ENCODE measurements at places on chromosomes 7 and 10.

GRCh38 chr10:9342885-9343570, 1288.5 kb downstream of the GATA3 start:
- peak; percentile 24 for DNase-seq

DNA sequence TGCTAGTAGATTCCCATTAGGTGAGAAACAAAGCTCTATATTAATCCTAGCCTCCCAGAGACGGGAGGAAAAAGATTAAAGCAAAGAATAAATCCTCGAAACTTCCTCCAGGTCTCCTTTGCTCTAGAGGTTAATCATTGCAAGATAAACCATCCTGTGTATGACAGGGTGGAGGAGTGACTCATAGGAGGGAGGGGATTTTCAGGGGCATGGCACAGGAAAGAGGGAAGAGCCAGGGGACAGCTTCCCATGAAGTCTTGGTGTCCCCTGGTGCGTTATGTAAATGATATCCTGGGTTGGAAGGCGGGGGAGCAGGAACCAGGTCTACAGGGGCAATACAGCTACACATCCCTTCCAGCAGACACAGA, 780 bp downstream of the CYP3A5 start:
- DNase-seq = no peak

DNA sequence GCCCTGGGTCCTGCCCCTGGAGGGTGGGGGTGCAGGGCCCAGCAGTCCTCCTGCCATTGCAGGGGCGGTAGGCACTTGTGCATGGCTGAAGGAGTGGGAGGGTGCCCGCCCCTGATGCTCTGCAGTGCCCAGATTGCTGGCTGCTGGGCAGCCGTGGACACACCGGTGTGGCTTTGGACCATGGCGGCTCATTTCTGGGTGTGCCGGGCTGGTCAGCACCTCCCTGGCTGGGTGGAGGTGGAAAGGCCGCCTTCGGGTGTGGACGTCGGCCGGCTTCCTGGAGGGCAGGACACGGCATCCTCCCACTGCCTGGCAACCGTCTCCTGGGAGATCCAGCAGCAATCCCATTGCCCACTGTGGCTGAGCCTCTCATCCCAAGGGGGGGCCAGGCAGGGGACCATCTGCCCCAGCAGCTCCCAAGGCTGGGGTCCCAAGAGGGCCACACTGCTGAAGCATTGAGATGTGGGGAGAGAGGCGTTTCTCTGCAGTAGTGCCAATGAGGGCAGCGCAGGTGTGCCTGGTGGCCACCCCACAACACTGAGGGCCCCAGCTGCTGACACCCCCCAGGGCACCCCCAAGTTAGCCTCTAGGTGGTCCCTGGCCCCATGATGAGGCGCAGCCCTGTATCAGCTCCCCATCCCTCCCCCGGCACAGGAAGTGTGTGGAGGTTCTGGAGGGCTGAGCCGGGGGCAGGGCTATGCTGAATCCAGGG, 12.9 kb downstream of the TTYH3 start:
- no peak for DNase-seq

DNA sequence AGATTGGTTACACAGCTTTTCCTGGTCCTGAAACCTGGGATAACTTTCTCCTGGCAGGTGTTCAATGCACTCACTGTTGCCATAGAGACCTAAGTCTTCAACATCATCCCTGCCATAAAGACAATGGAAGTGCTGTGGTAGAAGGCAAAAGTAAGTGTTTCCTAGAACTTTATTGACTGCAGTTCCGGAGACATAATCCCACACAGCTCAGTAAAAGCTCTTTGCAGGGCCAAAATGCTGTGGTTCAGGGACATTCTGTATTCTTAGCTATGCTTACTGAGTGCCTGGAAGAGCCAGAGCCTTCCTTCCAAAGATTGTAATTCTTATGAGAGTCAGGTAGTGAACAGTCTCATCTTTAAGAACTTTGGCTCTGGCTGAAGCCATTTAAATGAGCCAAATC, 5.3 kb downstream of the WIPF3 start:
- DNase-seq = no peak

DNA sequence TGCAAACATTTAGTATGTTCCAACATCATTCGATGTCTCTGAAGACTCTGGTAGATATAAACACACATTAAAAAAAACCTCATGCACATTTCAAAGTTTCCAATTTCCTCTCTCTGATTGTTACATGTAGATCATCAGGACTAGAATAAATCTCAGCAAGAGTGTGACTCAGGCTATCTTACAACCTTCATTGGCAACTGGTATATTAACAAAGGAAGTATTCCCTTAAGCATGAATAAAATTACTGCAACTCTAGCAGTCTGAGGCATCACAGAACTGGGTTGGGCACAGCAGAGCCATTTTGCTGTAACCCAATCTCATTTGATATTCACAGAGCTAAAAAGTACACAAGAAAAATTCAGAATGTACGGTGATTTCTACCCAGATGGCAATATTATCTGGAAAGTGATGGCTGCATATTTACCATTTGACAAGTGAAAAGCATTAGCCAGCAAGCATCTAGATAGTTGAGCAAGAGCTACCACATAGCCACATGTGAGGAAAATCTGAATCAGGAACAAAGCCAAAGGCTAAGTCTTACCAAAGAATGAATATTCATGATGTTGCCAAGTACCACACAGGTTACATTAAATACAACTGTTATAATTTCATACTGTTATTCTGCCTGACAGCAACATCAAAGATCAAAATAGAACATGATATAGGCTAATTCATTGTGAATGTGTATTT, 232.2 kb downstream of the CRPPA start:
- DNase-seq = no peak

DNA sequence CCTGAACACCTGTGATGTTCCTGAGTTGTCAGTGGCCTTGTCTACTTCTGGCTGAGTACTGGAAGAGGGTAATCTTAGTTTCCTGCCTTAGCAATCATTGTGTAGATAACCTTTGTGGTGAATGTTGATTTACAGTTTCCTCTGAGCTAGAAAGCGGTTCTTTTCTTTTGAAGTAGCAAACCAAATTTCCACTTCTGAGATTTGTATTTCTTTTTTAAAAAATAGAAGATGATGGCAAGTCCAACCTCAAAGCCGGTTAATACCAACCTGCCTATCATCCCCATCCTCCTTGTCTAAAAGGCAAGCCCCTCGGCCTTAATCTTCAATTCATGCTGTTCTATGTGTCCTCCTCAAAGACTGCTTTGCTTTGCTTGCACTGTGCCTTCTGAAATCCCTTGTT, 12.5 kb upstream of the PALS2 start:
- DNase-seq = no peak

DNA sequence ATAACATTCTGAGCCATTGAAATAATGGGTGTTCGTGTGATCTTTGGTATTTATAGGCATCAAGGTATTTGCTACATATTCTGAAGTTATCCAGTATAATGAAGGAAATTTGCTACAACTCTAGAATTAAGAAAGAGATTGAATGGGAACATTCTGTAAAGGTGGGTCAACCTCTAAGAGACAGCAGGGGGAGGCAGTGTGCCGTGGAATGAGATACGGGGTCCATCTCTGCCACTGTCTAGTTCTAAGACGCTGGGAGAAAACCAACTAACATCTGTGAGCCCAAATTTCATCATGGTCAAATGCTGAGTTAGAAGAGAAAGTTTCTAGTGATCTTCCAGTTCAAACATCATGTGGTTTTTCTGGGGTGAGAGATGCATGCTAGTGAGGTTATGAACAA, 368.9 kb downstream of the SORCS1 start:
- DNase-seq = peak; percentile 1

DNA sequence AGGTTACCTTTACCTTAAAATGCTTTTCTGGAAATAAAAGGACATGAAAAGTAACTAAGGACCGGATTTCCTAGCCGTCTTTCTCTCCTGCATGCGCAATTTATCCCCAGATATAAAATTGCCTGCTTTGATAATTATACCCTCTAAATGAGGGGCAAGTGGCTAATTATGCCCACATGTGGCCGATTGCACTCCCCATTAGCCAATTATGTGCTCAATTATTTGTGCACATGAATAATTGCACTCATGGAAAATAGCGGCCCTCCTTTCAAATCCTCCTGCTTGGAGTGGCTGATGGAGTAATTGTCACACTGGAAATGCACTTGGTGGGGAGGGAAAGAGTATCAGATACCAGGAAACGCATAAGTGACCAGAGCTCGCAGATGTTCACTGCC, 66.4 kb upstream of the ATRNL1 start:
- DNase-seq = no peak

DNA sequence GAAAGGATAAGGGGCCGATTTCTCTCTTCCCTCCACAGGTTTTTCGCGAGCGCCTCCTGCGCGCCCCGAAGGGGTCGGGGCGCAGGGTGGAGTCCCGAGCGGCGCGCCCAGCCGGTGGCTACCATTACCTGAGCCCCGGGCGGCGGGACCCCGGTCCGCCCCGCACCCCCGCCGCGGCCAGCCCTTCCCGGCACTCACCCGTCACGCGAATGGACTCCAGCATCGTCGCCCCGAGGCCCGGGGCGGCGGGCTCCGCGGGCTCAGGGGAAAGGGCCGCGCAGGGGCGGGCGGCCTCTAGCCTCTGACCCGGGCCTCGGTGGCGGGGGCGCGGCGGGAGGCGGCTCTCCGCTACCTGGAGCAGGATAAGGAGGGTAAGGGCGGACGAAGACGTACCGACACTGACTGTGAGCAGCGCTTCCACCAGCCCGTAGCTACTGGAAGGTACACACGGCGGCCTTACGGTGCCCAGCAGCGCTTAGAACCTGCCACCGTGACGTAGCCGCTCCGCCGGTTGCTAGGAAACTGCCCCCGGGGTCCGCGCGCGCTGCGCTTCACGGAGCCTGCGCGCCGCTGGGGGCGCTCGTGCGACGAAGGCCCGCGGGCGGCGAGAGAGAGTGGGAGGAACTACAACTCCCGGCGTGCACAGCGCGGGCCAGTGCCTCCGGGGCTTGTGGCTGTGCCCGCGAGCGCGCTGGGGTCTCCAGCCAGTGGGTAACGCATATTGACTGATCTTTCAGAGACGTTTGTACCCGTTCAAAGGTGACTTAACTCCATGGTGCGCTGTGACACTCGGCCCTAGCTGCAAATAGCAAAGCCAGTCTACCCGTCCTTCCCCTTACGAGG, 22.7 kb upstream of the ANLN start:
- peak; percentile 90 for DNase-seq

DNA sequence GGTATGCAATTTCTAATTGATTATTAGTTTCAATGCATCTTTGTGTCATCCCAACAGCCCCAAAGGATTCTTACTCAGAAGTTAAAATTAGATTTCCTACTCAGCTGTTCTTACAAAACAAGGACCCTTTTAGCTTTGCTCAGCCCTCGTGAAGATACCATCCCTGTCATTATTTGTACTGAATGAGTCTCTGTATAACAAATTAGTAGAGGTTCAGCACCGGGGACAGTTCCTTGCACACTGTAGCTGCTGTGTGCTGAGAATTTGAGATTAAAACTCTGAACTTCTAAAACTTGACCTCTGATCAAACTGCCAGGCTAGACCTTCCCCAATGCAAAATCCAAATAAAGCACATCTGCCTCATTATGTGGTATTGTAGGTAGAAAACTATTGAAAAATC, 299.1 kb downstream of the LHFPL3 start:
- DNase-seq = peak; percentile 8

DNA sequence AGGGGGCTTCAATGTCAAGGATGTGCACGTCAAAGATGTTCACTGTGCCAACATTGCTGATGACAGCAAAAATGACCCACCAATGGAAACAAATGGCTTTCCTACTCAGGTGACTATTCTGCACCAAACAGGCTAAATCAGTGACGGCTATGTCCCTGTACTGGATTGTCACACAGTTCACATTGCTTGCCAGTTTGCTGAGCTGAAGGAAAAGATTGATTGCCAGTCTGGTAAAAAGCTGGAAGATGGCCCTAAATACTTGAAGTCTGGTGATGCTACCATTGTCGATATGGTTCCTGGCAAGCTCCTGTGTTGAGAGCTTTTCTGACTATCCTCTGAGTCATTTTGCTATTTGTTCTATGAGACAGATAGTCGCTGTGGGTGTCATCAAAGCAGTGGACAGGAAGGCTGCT, 202.2 kb upstream of the ETV1 start:
- DNase-seq = no peak

GRCh38 chr7:120949998-120950538, 509 bp upstream of the ING3 start:
- DNase-seq = peak; percentile 58

- DNase-seq = peak; percentile 57
These were observed 72.9 kb upstream of the TMEM248 start for GRCh38 chr7:66847879-66848790.

DNA sequence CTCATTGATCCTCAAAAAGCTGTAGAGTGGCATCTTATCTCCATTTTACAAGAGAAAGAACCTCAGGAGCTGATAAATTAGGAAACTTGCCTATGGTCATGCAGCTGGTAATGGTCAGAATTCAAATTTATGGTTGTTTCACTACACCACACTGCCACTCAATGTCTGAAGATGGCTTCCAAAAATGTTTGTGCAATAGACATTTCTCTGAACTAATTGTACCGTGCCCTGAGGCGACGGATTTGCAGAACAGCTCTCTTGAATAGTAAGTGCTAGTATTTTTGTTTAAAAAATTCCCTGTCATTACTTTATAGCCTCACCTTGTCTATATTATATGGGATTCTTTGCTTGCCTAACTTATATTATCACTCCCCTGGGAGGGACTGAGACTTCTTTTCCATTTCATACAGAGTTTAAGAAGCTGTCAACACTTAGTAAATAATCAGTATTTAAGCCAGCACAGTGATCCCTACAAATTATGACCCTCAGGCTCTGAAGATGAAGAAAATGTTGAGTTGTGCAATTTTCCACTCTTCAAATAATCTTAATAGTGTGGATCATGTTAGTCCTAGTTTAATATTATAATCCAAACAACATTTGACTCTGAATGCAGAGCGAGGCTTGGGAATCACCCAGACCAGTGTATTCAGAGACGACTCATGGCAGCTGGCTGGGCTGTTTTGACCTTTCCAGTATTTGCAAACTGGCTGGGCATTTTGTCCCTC, 346.6 kb downstream of the PTEN start:
- DNase-seq = no peak

GRCh38 chr10:126634911-126635310, 35.6 kb downstream of the C10orf90 start:
- DNase-seq = no peak

GRCh38 chr7:41491308-41491707, 211.6 kb downstream of the INHBA start:
- no peak for DNase-seq

GRCh38 chr10:132946806-132947546, 4.6 kb upstream of the CFAP46 start:
- no peak for DNase-seq

DNA sequence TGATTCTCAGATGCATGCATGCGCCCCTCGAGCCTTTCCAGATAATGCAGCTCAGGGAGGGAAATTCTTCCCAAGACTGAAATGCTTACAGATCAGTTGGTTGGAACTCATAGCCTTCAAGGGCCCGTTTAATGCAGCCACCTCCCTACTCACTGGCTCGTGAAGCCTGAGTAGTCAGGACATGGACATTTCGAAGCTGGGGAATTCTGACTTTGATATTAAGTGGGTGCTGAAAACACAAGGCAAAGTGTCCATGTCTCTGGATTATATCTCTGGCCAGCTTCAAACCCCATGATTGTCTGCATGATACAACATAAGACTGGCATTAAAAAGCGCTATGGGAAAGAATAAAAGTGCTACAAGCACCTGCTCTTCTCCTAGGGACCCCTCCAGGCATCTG, 207.5 kb downstream of the HERPUD2 start:
- DNase-seq = no peak

- DNase-seq = no peak
These were observed 39.0 kb downstream of the STK17A start for GRCh38 chr7:43621729-43622448.

Data from erythroblast (primary cell).